ENCODE measurements at places on chromosomes 2 and 18.

- DNase-seq, result no peak
These were observed 900.5 kb upstream of the CRIM1 start for GRCh38 chr2:35454966-35455638.

- DNase-seq, result no peak
These were observed 184.2 kb upstream of the ZEB2 start for GRCh38 chr2:144703852-144704708.

DNA sequence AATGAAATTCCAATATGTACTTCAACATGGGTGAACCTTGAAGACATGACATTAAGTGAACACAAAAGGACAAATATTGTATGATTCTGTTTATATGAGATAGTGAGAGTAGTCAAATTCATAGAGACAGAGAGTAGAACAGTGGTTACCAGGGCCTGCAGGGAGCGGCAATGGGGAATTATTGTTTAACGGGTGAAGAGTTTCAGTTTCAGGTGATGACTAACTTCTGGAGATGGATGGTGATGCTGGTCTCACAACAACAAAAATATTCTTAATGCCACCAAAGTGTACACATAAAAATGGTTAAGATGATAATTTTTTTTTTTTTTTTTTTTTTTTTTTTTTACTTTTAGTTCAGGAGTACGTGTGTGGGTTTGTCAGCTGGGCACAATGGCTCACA, 109.4 kb upstream of the TMEM200C start:
- no peak for DNase-seq

DNA sequence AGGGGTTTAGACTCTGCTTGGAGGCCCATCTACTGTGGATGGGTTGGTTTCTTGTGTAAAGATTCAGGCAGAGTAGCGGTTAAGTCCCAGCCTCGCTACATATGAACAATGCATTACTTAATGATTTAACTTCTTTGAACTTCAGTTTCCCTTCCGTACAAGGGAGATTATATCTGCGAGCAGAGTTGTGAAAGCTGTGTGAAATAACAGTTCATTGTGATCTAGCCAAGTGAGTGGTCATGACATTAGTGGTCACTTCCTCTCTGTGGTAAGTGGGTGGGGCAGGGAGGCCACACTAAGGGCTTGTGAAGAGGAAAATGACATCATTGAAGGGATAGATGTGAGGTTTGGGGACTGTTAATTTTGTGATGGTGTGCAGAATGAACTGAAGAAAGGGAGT, 14.1 kb upstream of the MEX3C start:
- DNase-seq, result no peak

DNA sequence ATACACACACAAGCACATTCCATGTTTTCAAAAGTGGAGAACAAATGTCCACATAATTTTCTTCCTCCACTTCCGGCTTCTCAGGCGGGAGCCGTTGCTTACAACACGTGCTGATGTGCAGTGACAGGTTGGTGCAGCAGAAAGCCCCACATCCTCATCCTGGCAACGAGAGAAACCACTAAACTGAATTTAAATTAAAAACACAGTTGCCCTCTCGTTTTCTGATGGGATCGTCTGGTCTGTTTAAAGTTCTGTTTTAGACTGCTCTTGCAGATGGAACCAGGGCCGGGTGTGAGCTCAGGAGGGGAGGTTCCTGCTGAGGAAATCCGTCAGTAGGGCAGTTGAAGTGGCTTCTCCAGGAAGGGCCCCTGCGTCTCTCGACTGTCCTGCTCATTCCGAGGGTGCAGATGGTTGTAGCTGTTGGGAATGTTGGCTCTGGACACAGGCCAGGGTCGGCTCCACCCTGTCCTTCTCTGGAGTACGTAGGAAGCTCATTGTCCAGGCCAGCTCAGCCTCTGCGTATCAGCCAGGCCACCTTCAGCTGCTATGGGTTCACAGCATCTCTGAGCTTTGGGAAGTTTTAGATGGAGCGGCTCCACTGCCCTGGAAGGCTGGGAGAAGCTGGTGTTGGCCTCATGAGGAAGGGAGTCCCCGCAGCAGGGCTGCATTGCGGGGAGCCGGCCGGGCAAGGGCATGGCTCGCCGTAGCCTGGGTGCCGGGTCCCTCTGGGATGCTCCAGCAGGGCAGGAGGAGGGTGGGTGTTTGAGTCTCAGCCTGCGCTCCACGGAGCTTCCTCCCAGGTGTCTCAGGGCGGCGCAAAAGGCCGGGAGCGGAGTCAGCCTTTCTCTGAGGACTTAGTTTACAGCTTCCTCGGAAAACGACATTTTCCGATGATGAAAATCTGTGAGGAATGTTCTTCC, 58.3 kb downstream of the NFATC1 start:
- DNase-seq, result no peak

GRCh38 chr2:206275312-206276055, 1.0 kb downstream of the ZDBF2 start:
- no peak for DNase-seq

DNA sequence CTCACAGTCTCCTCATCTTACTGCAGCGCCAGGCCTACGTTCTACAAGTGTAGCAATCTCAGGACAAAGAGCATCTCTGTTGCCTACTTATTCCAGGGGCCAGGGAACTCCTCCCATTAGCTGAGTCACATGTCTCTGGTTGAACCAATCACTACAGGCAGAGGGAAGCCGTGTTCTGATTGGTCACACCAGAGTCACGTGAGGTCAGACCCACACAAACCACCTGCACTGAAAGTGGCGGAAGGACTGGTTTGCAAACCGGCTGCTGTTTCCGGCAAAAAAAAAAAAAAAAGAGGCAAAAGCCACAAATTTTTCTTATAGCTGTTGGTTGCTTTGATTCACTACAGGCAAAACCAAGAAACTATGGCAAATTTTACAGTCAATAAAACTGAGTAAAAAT, 21.9 kb upstream of the USP14 start:
- DNase-seq, result no peak

- no peak for DNase-seq
These were observed 100.3 kb downstream of the MCFD2 start for GRCh38 chr2:46815121-46815802.

GRCh38 chr18:39380866-39381265, 1815.3 kb upstream of the CELF4 start:
- no peak for DNase-seq

GRCh38 chr18:70464343-70465114, 175.7 kb downstream of the SOCS6 start:
- DNase-seq, result no peak

GRCh38 chr2:81984969-81985637, 1680.6 kb upstream of the LRRTM1 start:
- no peak for DNase-seq

- DNase-seq, result no peak
These were observed 333.9 kb downstream of the LPIN1 start for GRCh38 chr2:12080360-12080759.

DNA sequence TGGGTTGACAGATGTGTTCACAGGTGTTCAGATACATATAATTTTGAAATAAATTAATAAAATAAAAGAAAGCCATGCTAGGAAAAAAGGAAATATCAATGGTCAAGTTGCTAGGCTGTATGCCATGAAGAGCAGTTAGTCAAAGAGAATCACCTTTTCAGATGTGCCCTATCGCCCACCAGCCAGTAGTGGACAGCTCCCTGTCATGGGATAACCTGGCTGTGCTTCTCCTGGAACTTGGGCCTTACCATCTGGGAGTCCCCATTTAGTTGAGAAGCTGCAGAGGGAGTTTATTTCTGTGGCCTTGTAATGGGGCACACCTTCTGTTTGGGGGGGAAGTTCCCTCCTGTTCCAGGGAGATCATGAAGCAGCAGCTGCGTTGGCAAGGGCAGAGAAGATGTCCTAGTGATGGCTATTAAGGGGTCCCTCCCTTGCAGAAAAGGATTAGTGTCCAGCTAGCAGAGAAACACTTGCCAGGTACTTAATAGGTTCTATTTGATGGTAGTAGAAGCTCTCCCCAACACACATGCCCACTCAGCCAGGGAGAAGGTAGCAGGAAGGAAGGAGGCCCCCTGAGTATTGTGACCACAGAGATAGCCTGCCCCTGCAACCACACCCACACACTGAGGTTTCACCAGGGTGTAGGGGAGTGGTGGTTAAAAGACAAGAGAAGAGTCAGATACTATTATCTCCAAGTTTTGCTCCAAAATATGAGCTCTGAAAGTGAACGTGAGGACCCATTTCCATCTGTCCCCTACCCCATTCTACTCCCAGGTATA, 117.7 kb downstream of the B3GNT2 start:
- no peak for DNase-seq

DNA sequence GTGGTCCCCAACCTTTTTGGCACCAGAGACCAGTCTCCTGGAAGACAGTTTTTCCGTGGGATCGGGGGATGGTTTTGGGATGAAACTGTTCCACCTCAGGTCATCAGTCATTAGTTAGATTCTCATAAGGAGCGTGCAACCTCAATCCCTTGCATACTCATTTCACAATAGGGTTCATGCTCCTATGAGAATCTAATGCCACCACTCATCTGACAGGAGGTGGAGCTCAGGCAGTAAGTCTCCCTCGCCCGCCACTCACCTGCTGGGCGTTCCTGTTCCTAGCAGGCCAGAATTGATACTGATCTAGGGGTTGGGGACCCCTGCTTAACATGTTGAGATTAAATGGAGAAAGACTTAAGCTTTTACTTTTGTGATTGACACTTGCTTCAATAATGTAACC, 9.9 kb downstream of the NABP1 start:
- DNase-seq, result no peak

DNA sequence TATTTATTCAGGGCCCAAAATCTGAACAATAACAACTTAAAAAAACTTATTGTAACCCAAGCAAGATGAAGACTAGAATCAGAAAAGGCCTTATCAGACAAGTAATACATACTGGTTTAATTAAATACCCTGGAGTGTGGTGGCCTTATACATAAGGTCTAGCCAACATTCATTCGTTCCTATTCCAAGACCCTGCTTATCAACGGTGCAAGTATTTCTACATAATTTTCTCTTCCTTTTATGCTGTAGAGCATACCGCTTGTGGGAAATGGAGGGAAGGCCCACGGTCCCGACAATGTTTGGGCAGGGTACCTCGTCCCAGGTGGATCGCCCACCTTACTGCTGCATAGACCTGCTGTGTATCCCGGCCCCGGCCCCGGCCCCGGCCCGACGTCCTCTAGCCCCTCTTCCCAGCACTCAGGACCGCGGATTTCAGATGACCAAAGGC, 708 bp downstream of the ZNF24 start:
- no peak for DNase-seq

DNA sequence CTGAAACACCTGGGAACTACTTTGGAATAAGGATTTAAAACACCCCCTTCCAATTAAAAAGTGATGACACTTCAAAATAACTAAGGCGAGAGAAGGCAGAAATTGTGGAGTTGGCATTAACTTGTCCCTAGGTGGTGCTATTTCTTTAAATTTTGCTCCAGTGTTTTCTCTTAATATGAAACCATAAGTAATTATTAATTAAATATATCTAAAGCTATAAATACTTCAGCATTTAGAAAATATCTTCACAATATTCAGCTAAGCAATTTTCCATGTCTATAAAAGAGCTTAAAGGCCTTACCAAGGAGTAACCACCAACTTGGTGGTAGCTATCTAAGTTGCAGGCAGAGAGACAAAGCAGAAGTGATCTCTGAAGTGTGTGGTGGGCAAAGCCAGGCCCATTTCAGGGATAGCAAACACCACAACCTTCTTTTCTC, 186.8 kb upstream of the PGAP1 start:
- no peak for DNase-seq

DNA sequence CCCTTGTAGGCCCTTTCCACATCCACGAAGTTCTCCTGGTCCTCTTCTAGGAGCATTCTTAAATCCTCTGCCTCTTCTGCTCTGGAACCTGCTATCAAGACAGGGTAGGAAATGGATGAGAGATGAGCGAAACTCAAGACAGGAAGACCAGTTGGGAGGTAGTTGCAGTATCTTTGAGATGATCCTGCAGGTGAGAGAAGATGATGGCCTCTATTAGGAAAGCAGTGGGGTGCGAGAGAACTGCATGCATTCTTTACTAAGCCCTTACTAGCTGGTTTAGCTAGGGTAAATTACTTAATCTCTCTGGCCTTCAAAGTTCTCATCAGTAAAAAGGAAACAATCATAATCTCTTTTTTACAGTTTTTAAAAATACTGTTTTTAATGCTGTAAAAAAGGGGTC, 47.0 kb downstream of the VSNL1 start:
- no peak for DNase-seq

DNA sequence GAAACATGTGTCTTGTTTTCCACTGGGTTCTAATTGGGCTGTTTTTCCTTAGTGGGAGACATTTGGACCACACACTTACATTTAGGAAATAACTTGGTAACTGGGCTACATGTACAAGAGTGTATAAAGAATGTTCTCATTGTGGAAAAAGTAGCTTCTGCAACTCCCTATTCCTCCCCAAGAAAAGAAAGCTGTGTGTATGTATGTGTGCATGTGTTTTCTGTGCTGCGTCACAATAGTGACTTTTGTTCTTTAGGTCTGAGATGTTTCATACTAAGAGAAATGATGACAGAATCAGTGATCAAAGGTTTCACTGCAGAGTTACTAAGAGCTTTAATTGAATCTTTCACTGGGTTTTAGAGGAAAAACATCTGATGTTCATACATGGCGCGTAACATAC, 82.7 kb downstream of the TANC1 start:
- DNase-seq, result no peak

DNA sequence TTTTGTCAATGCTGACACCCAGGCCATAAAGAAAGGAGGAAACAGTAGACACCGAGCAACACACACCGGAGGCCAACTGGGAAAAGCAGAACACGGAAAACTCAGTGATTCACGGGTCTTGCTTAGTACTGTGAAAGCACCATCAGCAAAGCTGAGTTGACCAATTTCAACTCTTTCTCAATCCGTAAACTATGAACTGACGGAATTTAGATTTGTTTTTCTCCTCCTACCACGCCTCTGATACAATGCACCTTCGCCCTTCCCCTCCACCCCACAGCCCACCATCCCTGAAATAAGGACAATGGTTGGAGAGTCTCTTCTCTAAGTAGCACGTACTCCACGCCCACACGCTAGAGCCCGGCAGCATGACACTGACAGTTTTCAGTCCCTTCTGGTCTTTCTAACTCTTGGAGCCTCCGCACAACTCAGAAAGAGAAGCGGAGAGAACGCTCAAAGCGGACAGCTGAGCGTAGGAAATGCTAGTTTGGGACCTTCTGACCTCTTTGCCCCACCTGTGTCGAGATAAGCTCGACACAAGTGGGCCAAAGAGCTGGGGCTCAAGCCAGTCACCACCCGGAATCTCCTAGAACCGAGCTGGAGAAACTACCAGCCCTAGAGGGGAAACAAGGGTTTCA, 669 bp downstream of the LNPK start:
- peak; percentile 47 for DNase-seq

DNA sequence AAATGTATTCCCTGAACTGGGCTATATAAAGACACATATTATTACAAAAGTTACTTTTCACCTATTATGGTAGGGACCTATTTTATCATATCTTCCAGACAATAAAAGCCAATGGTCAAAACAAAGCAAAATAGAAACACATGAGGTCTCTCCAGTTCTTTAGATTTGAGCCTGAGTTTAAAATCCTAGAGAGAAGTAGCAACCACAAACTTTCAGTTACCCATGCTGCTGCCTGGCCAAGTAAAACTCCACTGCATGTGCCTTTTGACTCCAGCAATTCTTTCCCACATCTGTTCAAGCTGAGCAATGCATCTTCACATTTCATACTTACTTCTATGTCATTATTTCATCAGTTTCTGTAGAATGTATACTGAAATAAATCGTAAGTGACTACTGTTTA, 405.3 kb downstream of the STK39 start:
- DNase-seq, result no peak

GRCh38 chr2:29063646-29064345, 10.5 kb downstream of the PCARE start:
- no peak for DNase-seq
